ENCODE measurements at places on chromosomes 4 and X. TPM values are rescaled to one million over a fixed set of nuclear protein-coding genes. Genes with fewer than 3 reads are reported as not detected.
A peak's percentile ranks its signal among the peaks of the same experiment; 100 is the strongest.

Gene TECRL
- not detected for total RNA-seq

GRCh38 chrX:128106630-128107029 is 54.4 kb upstream of the ACTRT1 start:
- DNase-seq, result peak; percentile 18

- peak; percentile 65 for DNase-seq
These were observed 43.2 kb downstream of the QDPR start for GRCh38 chr4:17468619-17469221.

- DNase-seq, result peak; percentile 59
These were observed 72.4 kb downstream of the ANKRD50 start for GRCh38 chr4:124640022-124640730.

Gene LAMP2
- 147 TPM for total RNA-seq

DNA sequence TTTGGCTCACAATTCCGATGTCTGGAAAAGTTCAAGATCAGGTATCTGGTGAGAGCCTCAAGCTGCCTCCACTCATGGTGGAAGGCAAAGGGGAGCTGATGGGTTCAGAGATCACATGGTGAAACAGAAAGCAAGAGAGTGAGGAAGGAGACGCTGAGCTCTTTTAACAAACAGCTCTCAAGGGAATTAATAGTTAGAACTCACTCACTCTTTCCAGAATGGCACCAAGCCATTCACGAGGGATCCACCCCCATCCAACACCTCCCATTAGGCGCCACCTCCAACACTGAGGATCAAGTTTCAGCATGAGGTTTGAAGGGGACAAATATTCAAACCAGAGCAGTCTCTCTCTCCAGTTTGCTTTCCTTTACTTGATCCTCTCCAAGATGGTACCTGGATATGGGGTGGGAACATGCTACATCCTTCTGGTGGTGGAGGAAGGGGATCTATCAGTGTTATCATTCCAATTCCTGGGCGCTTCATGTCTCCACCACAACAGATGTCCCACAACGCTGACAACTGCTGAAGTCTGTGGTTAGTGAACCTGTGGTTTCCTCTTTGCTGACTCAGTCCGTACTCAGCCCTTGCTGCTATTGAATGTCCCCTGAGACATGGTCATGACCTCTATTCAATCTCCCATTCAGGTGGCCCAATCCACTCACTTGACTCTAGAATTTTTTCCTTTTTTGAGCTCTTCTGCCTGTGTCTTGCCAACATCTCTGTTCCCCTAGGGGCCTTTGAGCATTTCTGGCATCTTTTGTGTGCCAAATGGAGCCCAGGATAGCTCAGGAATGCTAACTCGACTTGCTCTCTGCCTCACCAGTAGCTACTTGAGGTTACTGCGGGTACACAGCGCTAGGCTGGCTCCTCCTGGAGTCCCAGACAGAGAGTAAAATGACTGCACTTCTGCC is 395.2 kb downstream of the MID1IP1 start:
- no peak for DNase-seq

GRCh38 chr4:74450298-74450683 is 5.4 kb downstream of the AREG start:
- DNase-seq, result no peak

Gene SCML1
- total RNA-seq, result 4.7 TPM

GRCh38 chr4:141028024-141028529 is 105.2 kb downstream of the RNF150 start:
- DNase-seq, result no peak

GRCh38 chr4:74838746-74839370 is 44.5 kb upstream of the BTC start:
- no peak for DNase-seq

DNA sequence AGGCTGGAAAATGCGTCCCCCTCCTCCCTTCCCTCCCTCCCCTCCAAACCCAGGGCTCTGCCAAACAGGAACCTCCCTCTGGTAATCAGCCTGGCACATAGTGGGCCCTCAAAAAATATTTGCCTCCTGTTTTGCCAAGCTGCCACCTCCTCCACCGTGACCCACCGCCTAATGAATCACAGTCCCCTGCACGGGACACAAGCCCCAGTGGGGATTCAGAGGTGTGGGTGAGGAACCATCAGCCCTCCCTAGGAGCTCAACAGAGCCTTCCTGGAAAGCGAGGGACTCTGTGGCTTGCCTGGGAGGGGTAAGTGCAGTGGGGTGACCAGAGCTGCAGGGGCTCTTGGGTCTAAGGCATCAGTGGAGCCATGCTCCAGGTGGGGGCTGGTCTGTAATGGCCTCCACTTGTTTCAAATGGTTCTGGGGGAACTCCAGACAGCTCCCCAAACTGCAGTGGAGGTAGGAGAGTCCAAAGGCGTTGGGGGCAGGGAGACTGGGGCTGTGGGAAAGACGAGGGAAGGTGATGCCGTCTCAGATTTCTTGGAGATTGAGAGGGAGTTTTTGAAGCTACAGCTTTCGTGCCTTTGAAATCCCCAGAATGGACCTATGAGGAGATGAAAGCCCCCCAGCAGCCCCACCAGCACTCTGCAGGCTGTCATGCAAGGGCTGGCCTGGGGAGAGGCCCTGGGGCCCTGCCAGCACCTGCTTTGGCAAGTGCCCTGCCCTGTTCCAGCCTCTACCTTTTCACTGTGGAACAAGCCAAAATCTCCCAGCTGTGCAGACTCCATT is 1.0 kb upstream of the PPP2R2C start:
- no peak for DNase-seq

- DNase-seq, result no peak
These were observed 763 bp downstream of the USP38 start for GRCh38 chr4:143185253-143186107.

- DNase-seq, result no peak
These were observed 83.1 kb downstream of the SORBS2 start for GRCh38 chr4:185728893-185729292.

DNA sequence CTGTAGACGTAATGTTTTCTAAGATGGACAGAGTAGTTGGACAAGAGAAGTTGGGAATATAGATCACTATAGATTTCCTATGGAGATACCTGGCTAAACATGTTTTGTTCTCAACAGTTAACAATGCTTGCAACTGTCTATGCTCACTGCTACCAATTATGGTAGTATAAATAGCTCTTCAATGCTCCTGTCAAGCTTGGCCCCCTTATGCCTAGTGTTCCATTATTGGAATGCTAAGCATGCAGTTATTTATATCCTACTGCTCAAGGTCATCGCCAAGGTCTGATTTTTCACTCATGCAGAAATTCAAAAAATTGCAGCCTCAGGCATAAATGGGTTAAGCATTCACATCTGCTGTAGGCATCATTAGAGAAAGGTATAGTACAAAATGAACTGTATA is 519.0 kb downstream of the IL15 start:
- DNase-seq, result no peak

Gene GCNA
- total RNA-seq, result 1.3 TPM

- DNase-seq, result no peak
These were observed 500.1 kb downstream of the PCDH18 start for GRCh38 chr4:137032222-137032621.

Gene SPANXB1
- not detected for total RNA-seq

- no peak for DNase-seq
These were observed 114.8 kb upstream of the ADRA2C start for GRCh38 chr4:3651267-3651845.

Gene CXorf65
- total RNA-seq, result not detected

Gene CABS1
- total RNA-seq, result not detected

Gene NAP1L2
- 1.7 TPM for total RNA-seq

GRCh38 chrX:101395789-101396188 is 5.0 kb downstream of the RPL36A start:
- DNase-seq, result no peak

Gene SLC16A2
- 1.0 TPM for total RNA-seq

- no peak for DNase-seq
These were observed 4.5 kb upstream of the ADH4 start for GRCh38 chr4:99148550-99148949.

GRCh38 chr4:7326306-7326692 is 108.4 kb downstream of the PSAPL1 start:
- no peak for DNase-seq

- DNase-seq, result peak; percentile 96
These were observed 459.7 kb downstream of the IL15 start for GRCh38 chr4:142095886-142096605.

- no peak for DNase-seq
These were observed 17.5 kb downstream of the PRSS12 start for GRCh38 chr4:118335324-118335723.

DNA sequence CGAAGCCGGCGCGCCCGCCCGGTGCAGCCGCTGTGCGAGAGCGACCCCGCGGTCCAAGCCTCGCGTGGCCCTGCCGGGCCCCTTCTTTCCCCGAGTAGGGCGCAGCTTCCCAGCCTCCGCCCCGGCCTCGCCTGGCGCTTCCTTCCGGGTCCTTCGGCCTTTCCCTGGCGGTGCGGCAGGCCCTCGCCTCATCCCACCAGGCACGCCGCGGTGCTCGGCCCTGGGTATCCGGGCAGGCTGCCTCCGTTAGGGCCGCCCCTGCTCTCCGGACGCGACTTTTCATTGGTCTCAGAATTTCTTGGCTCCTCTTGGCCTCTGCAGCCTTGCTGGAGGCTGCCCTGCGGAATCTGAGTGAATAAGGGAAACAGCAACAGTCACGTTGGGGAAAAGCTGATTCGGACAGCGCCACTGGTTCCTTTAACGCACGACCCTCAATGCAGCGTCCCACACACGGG is 429 bp downstream of the UVSSA start:
- DNase-seq, result peak; percentile 66

GRCh38 chr4:141074098-141074878 is 59.0 kb downstream of the RNF150 start:
- no peak for DNase-seq

Gene AWAT2
- 0.51 TPM for total RNA-seq

- DNase-seq, result no peak
These were observed 3.1 kb downstream of the TET2 start for GRCh38 chr4:105149771-105150170.

DNA sequence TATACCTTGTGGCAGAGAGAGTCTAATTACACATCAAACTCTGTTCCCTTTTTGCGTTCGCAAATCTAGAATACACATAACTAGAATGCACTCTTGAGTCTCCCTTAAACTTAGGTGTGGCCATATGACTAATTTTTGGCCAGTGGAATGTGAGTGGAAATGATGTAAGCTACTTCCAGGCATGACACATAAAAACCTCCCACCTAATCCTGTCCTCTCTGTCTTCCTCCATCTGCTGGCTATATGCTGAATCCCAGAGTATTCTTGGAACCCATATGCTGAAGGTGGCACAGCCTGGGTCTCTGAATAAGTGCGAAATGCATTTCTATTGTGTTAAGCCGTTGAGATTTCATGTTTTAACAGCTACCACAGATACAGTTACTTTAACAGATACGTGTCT is 269.9 kb upstream of the NRK start:
- DNase-seq, result no peak

DNA sequence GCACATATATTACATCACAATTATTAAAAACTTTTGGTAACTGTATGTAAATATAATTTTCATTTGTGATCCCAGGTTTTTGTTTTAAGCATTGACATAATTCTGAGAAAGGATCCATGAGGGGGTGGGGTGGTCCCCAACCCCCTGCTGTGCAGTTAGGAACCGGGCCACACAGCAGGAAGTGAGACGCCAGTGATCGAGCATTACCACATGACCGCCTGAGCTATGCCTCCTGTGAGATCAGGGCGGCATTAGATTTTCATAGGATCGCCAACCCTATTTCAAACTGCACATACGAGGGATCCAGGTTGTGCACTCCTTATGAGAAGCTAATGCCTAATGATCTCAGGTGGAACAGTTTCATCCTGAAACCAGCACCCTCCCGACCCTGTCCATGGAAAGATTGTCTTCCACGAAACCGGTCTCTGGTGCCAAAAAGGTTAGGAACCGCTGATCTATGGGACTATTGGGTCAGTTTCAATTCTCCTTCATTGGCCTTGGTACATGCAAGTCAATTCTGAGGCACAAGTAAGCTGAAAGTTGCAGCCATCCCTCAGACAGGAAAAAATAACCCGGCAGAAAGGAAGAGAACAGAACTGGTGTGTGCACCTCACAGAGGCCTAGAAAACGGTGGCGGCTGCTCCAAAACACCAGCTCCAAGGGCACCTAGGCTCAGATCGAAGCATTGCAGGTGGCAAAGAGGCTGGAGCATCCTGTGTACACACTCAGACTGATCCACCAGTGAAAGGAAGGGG is 7.0 kb upstream of the TMSB4X start:
- no peak for DNase-seq

DNA sequence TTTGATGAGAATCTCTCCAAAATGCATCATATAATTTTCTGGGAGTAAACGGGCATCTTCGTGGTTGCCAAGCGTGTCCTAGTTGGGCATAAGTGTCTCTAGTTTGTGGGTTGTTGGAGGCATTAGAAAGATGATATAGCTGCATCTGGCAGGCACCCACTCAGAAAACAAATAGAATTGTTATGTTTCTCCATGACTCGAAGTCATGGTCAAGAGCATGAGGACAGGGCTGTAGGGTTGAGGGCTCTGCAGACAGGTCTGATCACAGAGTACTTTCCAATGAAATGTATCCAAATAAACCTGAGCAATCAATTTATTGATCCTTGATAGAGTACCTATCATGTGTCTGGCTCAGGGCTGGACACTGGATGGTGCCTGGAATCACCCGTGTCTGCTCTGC is 82.7 kb downstream of the SORCS2 start:
- DNase-seq, result no peak

DNA sequence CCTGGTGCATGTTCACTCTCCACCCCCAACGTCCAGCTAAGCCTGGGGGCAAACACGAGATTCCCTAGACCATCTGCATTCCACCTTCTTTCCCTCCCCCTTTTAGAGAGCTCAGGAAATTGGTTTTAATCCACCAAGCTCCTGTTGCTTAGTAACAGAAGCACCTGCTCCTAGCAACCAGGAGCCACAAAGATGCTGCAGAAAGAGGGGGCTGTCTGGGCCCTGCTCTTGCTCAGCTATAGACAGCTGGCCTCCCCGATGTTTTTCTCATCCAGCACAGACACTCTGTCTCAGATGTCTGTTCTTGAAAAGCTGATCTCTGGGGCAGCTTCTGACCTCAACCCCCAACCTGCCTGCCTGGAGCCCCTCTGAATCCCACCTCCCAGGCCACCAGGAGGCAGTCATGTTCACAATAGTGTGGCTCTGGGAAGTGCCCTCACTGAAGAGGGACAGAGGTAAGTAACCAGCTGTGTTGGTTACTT is 71.5 kb downstream of the SLC16A2 start:
- DNase-seq, result no peak

GRCh38 chr4:144715230-144715629 is 69.3 kb downstream of the HHIP start:
- no peak for DNase-seq

GRCh38 chrX:46849933-46850332 is 13.1 kb downstream of the RP2 start:
- DNase-seq, result no peak

DNA sequence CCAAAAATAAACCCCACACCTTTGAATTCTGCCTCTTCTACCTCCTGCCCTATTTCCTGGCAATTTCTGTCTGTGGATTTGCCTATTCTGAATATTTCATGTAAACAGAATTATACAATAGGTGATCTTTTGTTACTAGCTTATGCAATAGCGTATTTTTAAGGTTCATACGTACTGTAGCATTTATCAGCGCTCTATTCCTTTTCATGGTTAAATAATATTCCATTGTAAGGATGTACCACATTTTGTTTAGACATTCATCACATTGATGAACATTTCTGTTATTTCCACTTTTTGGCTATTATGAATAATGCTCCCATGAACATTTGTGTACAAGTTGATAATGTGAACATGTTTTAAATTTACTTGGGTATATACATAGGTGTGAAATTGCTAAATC is 780.4 kb upstream of the MAGEB2 start:
- DNase-seq, result no peak

Gene RGN
- total RNA-seq, result 0.51 TPM
